ENCODE measurements at places on chromosomes 16 and 17.

DNA sequence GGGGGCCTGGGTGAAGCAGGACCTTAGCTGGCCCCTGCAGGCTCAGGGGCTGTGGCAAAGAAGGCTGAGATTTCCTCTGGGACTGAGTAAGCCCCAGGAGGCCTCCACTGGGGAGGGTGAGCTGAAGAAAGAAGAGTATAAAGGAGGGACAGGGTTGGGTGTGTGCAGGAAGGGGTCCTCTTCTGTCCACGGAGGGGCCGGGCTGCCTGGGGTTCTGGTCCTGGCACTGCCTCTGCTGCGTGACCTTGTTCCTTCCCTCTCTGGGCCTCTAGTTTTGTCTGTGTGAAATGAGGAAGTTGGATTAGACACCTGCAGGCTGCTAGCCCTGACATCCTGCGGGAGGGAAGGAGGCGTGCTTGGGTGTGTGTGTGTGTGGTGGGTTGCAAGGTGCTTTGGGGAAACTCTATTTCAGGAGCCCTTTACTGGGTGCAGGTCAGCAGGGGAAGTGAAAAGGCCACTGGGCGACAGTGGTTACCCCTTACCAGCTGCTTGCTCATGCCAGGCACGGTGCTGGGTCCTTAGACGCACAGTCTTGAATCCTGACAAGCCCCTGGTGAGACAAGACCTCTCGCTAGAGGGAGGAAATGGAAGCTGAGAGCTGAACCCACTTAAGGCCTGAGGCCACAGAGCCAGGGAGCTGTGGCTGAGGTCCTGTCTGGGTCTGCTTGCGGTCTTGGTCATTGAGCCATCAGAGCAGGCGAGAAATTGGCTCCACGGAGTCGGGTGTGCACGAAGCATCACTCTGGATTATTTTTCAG, 60.7 kb downstream of the OR1D5 start:
- DNase-seq: no peak

DNA sequence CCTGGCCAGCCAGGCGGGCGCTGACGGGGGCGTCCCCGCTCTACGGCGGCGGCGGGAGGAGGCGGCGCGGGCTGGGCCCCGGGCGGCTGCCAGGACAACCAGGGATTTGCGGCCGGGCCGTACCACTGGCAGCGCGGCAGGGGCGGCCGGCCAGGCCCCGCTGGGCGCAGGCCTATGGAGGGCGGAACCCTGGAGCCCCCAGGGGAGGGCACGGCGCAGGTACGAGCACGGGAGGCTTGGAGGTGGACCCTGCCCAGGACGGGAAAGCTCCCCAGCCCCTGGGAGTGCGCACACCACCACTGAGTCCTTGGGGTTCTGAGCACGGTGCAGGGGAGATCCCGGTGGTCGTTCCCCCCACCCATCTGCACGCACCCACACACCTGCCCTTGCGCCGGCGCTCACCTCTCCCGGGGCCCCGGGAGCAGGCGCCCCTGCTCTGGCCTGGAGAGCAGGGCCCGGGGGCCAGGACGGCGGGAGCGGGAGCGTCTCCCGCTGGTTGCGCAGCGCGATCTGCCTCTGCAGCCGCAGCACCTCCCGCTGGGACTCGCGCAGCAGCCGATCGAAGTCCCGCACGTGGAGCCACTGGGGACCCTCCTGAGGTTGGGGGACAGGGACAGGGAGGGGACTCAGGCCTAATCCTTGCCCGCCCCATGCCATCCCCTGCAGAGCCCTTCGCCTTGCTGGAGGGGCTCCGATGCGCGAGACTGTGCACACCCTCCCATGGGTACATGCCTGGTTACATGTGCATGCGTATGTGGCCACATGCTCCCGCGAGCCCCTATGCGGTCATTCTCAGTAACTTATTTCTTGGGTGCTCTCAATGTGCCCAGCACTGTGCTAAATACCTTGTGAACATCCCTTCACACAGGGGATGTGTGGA, 3.9 kb downstream of the TSPOAP1 start:
- DNase-seq: no peak

DNA sequence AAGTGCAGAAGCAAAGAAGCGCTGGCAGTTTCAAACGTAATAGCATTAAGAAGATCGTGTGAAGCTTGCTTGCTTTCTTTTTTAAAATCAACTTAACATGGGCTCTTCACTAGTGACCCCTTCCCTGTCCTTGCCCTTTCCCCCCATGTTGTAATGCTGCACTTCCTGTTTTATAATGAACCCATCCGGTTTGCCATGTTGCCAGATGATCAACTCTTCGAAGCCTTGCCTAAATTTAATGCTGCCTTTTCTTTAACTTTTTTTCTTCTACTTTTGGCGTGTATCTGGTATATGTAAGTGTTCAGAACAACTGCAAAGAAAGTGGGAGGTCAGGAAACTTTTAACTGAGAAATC, 17.4 kb upstream of the RAB11FIP4 start:
- no peak for DNase-seq

GRCh38 chr16:48013491-48013901, 142.3 kb downstream of the ABCC12 start:
- peak; percentile 8 for DNase-seq

DNA sequence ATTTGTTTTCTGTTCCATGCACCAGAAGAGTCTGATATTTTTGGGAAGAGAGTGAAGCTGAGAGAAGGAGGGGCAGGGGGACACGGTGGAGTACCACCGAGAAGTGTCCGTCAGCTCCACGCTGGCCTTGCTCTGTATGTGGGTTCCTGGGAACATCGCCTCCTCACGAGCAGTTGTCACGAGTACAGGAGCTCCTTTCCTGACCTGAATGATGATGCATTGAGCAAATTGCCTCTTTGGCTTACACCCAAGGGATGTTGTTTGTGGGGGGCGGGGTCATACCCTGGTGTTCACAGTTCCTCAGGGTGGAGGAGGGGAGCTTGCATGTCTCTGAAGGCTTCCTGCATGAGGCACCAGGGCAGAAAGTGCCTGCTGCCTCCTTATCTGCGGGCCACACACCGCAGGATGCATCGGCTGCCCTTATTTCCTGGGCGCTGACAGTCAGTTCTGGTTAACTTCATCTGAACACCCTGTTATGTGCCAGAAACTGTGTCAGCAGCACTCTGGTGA, 36.2 kb downstream of the RGS9 start:
- no peak for DNase-seq

GRCh38 chr17:14300575-14301278, at the start of gene HS3ST3B1:
Gene HS3ST3B1 (plus strand): TSS chr17:14301081. CDS start chr17:14301519, 438 bp downstream.
- peak; percentile 92 for DNase-seq

DNA sequence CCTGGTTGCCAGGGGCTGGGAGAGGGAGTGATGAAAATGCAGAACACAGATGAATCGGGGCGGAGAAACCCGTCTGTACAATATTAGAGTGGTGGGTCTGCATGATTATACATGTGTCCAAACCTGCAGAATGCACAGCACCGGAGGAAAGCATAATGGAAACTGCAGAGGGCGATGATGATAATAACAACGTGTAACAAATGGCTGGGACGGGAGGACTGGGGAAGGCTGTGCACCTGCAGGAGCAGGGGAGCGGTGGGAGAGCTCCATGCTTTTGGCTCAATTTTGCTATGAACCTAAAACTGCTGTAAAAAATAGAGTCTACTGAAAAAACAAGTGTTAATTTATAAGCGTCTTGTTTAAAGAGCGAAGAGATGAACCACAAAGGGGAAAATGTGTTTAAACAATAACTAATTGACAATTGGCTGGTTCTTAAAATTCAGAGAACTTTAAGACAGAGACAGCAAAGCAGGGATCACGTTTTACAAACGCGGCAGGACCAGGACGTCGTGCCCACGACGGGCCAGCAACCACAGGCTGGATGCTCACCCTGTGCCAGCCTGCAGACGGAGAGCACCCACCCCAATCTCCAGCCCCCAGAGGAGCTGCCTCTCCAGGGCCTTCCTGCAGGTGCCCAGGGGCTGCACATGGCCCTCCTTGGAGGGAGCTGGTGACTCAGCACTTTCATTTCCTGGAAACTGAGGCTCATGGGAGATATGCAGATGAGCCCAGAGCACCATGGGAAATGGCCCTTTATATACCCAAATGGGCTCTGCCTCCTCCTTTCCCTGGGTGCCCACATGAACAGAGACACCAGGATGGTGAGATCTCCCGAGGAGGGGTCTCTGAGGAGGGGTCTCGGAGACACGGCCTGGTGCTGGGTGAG, at the start of gene TEX19:
Gene TEX19, plus strand, starts transcription at position 783 of the 886 bp plus-strand sequence. CDS start 2,904 bp downstream, outside the sequence.
- DNase-seq: no peak

DNA sequence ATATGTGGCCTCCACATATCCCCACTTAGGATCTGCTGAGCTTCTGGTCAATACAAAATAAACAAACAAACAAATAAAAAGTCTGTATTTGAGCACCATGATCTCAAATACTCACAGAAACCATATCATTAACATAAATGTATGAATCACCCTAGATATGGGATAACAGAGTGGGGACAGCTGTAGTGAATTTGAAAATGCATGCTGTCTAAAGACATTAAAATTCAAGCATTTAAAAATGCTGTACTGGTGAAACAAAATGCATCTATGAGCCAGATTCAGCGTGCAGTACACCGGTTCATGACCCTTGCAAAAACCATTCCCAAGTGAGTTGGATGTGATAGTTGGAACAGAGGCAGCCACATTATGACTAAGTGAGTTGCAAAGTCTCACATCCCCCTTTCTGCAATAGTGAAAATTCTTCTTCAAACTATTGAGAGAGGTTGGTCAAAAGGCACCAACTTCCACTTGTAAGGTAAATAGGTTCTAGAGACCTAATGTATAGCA, 12.3 kb downstream of the GRIN2A start:
- no peak for DNase-seq

DNA sequence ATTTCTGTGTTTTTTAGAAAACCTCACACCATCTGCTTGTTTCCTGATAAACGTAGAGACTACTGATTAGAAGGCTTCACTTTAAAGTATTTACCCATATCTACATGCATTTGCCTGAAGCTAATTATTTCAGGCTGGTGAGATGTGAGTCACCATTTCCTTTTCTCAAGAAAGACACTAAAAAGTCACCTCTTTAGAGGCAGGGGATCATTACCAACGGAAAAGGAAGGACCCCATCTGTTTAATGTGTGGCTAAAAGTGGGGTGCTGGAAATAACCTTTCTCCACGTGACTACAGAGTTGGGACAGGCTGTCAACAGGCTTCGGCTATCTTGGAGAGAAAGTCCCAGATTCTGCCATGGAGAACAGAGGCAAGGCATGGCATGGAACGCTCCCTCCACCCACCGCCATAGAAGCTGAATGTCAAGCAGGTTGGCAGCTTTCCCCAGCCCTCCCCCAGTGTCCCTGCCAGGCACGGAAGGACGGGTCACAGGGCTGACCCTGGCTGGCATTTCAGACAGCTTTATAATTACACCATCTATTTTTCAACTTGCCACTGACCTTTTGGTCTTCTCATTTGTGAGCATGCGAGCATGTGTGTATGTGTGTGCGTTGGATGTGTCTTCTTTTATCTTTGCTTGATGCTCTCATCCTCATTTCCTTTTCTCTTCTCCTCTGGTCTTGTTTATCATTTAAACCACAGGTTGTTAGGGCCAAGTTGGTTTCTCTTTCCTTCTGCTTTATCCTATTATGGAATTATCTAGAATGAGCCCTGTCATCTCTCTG, 157.0 kb downstream of the CPPED1 start:
- no peak for DNase-seq

DNA sequence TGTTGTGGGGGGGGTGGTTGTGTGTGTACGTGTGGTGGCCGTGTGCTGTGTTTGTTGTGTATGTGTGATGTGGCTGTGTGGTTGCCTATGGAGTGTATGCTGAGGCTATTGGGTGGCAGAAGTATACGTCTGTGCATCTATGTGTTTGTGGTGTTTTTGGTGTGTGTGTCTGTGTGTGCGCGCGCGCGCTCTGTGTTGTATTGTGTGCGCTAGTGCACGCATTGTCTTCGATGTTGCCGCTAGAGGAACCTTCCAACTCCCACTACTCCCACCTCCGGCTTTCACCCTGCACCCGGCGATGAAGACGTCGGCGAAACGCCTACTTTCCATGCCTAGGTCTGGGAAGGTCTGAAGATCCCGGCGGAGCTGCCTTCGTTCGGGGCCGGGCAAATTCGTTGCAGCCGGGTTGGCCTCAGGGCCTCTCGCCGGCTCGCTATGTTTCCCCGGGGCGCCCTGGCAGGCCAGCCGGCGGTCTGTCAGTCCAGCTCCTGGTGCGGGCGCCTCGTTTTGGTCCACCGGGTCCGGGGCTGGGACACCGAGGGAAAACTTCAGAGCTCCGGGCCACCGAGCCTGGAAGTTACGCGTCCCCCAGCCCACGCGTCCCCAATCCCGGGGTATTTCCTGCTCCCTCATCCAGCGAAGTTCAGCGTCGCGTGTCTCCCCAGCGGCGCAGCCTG, 5.2 kb upstream of the DLX4 start:
- no peak for DNase-seq

GRCh38 chr17:79944251-79944812, 91.3 kb downstream of the TBC1D16 start:
- DNase-seq: no peak

DNA sequence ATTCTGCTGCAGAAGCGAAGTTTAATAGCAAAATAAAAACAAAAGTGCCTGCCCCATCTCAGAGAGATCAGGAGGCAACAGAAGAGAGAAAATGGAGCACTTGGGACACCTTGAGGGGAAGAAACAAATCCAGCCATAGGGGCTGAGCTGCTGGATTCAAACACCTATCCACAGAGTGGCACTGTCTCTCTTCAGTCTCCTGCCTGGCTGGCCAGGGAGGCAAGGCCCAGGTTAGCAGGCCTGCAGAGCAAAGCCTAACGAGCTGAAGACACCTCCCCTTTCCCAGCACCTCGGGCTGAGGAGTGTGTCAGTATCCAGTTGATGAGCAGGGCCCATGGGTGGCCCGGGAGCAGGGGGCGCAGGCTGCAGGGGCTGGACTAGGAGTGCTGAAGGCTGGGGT, 8.8 kb upstream of the KRT31 start:
- DNase-seq: no peak

- DNase-seq: peak; percentile 16
These were observed 302.9 kb upstream of the XYLT1 start for GRCh38 chr16:17773698-17774101.

GRCh38 chr16:19745286-19746010, 27.4 kb downstream of the IQCK start:
- no peak for DNase-seq

DNA sequence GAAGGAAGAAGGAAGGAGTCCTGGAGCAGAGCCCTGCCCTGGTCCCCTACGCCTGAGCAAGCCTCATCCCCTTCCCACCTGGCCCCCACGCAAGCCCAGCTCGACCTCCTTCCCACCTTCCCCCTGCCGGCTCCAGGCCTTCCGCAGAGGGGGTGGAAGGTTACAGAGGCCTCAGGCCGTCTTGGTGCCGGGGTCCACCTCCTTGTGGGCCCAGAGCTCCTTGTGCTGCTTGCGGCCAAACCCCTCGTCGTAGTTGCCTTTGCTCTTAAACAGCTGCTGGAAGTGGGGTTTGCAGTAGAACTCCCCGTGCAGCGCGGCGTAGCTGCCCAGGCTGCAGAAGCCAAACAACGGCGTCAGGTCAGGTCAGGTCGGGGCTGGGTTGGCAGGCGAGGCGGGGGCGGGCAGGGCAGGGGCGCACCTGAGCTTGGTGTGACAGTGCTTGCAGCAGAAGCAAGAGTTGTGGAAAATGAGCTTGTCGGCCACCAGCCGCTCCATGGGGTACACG, 1.5 kb downstream of the LIMD2 start:
- no peak for DNase-seq

All from epithelial cell of prostate (primary cell).